Pulmonary artery endothelial cell (primary cell): ENCODE measurements at places on chromosomes 6 and 20.

DNA sequence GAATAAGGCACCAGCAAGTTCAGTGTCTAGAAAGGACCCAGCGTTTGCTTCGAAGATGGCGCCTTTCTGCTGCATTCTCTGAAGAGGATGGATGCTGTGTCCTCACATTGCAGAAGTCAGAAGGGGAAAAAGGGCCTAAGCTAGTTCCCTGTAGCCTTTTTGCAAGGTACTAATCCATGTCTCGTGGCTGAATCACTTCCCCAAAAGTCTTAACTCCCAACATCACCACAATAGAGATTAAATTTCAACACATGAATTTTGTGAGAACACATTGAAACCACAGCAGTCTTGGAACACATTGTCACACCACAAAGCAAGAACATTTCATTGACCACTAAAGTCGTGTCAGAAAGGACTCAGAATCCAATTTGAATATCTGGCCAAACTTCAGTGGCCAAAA is 42.1 kb downstream of the KLHL31 start:
- DNase-seq, result no peak

DNA sequence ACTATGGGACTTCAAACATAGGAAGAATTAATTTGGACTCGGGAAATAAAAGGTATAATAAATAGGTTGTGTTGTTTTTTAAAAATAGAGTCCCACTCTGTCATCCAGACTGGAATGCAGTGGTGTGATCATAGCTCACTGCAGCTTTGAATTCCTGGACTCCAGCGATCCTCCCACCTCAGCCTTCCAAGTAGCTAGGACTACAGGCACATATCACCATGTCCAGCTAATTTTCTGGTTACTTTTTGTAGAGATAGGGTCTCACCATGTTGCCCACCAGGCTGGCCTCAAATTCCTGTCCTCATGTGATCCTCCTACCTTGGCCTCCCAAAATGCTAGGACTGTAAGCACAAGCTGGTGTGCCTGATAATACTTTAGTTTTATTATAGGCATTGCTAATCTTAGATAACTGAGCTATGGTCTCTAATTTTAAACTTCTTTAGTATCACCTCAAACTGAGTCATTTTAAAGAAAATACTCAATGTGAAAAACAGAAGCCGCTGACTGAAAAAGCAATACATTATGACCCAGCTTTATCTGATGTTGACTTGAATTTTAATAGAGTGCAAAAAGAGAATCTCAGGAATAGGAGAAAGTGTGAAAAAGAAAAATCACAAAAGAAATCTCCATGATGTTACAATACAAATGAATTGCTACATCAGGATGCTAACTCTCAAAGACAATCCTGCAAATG is 251.0 kb downstream of the RNGTT start:
- no peak for DNase-seq

- no peak for DNase-seq
These were observed 238.5 kb downstream of the HDGFL1 start for GRCh38 chr6:22807818-22808217.

DNA sequence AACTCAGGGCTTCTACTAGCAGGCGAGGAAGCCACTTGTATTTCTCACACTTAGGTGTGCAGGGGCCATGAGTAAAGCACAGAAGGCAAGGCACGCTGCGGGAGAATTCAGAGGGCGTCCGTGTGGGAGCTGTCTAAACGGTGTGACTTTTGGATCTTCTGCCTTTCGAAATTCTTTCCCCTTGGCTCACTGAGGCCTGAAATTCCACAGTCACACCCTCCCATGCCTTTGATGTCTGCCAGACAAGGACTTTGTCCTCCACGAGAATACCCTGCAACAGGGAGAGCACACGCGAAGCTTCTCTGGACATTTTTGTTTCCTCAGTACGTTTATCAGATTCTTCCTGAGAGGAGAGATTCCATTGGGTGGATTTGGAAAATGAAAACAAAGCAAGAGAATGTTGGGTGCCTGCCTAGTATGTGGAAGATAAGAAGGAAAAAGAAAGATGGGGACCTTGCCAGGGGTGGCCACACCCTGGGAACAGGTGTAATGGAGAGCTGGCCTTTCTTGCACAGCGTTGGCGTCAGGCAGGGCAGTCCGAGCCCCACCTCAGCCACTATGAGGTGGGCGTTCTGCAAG is 235.7 kb downstream of the MYLK4 start:
- DNase-seq, result no peak

GRCh38 chr6:103862297-103862696 is 997.4 kb downstream of the HACE1 start:
- no peak for DNase-seq

DNA sequence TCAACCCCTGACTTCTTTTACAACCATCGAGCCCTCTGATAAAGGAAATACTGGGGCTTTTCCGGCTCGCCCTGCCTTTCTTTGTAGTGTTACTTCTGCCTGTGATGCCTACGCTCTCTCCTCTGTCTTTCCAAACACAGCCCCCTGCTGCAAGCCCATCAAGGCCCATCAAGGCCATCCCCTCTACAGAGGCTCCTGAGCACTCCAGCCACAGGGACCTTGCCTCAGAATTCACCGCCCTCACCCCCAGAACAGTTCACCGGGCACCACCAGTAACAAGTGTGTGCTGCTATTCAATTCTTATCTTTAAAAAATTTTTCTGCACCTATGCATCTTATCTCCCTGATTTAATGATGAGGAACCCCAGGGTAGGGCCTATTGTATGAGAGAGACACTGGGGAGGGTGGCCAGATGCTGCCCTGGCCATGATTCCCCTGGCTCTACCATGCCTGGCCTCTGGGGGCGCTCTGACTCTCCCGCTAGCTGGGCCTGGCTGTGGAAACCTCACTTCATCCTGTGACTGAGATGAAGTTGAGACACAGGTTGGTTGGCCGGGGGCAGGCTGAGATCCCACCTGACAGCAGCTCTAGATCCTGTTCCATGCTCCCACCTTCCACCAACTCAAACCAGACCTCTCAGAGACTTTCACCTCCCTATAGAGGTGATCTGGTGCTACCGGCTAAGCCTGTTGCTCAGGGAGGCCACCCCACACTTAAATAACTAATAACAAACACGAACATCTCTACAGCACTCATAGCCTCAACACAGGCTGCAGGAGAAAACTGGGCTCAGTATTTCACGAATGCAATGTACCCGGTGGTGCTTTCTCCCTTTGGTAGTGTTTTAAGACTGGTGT is 19.2 kb upstream of the GLP1R start:
- DNase-seq, result no peak

GRCh38 chr6:159067334-159067733 is 22.5 kb upstream of the TAGAP start:
- DNase-seq, result no peak

- no peak for DNase-seq
These were observed 2.7 kb upstream of the BTN2A2 start for GRCh38 chr6:26380256-26380655.

DNA sequence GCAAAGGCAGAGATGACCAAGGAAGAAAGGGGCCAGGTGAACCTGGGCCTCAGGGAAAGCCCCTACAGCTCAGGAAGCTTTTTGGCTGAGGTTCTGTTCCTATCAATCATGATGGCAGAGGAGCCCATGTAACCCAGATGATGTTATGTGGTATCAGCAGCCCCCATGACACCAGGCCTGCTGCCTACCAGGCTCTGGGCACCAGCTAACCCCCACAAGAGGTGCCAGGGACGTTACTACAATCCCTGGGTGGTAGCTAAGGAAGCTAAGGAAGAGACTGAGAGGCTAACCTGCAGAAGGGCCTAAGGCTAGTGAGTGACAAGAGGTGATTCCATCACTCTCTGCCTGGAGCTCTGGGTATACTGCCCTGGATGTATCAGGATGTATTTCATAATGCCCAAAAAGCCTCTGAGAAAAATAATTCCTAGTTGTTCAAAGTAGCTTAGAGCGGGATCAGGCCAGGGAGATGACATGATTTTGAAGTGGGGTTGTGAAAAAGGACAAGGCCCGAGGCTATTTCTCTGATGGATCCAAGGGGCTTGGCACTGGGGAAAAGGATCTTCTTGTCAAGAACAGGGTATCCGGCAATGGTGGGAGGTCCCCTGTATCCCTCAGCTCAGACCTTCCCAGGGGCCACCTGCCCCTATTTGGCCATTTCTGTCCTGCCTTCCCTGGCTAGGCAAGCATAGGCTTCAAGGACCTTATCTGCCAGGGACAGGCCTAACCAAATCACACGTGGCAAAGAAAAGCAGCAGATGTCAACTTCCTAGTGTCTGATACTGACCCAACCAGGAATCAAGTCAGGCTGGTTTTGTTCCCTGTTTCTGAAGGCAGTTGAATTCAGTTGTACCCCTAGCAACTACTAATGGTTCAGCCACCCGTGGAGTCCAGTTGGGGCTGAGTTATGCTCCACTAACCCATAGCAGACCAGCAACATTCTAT is 41.3 kb downstream of the PANK2 start:
- DNase-seq, result no peak

GRCh38 chr6:35879151-35879550 is 41.7 kb downstream of the SRPK1 start:
- DNase-seq, result no peak

- no peak for DNase-seq
These were observed 82.9 kb downstream of the ANKRD60 start for GRCh38 chr20:58145506-58146080.

DNA sequence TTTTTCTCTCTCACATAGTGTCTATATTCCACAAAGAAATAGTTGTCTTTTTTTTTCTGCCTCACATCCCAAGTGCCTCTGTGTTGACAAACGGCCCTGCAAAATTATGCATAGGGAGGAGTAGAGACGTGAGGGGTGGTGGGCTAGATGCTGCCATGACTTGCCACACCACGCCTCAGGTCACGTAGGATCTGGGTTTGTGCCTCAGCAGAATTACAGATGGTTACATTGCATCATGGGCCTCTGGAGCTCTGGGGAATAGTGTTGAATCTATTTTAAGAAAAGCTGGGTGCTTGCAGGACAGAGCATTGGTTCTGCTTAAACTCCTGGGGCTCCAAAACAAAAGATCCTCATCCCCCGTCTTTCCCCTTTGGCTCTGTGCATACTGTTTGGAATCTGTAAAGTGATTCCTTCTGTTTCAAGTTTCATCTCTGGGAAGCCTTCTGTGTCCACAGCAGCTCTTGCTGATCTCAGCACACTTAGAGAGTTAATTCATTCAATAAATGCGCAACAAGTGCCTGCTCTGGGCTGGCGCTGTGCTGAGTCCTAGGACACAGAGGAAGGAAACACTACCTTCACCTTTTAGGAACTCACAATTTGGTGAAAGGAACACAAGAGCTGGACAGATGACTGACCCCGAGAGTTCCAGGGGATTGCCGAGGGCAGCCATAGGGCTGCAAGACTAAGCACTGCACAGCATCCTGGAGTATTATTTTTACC is 2.4 kb downstream of the FANCE start:
- no peak for DNase-seq

DNA sequence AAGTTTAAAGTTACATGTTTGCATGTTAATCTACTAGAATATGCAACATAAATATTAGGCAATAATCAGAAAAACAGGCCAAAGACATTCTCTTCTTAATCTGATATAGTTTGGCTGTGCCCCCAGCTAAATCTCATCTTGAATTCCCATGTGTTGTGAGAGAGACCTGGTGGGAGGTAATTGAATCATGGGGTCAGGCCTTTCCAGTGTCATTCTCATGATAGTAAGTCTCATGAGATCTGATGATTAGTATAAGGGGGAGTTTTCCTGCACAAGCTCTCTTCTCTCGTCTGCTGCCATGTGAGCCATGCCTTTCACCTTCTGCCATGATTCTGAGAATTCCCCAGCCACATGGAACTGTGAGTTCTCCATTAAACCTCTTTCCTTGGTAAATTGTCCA is 1241.7 kb upstream of the ADGRB3 start:
- DNase-seq, result no peak

- DNase-seq, result no peak
These were observed 212.5 kb downstream of the BMP7 start for GRCh38 chr20:57053793-57054552.

DNA sequence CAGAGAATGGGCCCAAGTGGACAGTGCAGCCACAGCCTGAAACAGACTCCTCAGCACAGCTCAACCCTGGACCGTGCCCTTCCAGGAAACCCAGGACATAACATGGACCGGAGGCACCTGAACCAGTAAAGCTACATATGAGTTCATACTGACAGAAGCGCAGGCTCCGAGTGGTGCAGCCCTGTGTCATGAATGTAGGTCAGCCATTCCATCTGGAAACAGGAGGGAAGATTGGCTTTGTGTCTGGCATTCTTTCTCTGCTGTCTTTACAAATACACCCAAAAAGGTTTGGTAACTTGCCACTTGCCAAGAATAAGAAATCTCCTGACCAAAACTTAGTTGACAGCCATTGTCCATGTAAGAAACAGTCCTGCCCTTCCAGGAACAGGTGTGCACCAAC is 366.6 kb downstream of the RNGTT start:
- DNase-seq, result no peak

DNA sequence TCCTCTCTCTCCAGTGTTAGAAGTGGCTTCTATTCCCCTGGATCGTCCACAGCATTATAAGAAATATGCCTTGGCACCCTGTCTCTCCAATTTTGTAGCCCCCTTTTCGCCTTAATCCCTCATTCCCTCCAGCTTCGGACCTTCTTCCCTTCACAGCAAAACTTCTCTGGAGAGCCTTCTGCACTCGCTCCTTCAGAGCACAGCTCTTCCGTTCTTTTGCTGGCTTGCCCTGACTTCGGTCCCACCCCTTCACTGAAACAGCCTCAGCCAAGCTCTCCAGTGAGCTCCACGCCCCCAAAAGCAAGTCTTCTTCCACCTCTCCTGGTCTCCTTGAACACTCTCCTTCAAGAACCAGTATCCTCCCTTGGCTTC is 134.7 kb upstream of the RNF24 start:
- DNase-seq, result no peak

- no peak for DNase-seq
These were observed 29.5 kb downstream of the GHRH start for GRCh38 chr20:37231947-37232630.

- no peak for DNase-seq
These were observed 995.9 kb upstream of the ADGRB3 start for GRCh38 chr6:67639161-67639560.

- no peak for DNase-seq
These were observed 16.8 kb downstream of the BCL2L1 start for GRCh38 chr20:31705598-31706597.

DNA sequence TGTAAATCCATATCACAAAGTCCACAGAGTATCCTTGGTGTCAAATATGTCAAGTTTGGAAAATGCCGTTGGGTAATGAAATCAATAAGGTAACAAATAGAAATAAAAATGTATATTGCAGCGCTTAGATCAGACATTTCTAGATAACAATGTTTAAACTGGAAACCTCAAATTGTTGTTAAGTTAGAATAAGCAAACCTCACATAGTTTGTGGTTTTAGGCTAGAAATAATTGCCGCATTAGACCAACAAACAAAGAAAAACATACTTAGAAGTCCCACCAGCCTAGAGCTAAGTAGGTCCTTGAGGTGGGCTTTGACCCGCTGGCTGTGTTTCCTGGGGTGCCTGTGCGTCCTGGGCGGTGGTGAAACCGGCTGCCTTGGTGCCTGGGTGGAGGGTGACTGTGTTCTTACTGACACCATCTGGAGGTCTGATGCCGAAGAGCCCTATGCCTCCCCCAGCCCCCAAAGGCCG is 71.4 kb downstream of the DACT2 start:
- no peak for DNase-seq

- peak; percentile 10 for DNase-seq
These were observed 152.6 kb upstream of the SMLR1 start for GRCh38 chr6:130674604-130675003.
